Left colon (tissue), 2 donors: ENCODE measurements at places on chromosomes 13 and 19. TPM values are rescaled to one million over a fixed set of nuclear protein-coding genes. Genes with fewer than 3 reads are reported as not detected.

Gene PRRG2
- 26.1 TPM for total RNA-seq

DNA sequence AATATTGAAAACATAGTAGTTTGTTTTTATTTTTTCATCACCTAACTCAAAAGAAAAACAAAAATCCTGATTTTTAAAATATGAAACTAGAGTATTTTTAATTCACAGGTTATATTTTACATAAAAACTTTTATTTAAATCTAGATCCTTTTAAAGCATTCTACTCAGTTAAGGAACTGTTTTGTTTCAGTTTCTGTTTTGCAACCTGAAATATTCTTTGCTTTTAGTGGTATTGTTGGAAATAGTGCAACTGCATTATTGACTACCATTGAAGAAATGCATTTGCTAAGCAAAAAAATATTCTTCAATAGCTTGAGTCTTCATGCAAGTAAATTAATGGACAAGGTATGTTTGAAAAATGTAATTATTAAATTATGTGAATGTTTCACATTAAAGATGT is 43.8 kb downstream of the COG6 start:
- no peak for DNase-seq

- no peak for DNase-seq
Measured at GRCh38 chr13:23510979-23511735, 59.1 kb upstream of the TNFRSF19 start.

- peak; percentile 48 for DNase-seq
Measured at GRCh38 chr13:44575741-44576350, at the start of gene TSC22D1. TSS of gene TSC22D1 (minus strand) at chr13:44576330. CDS start at chr13:44576074, 256 bp downstream.
